ENCODE measurements at places on chromosomes 5 and 9.
A peak's percentile ranks its signal among the peaks of the same experiment; 100 is the strongest.

- DNase-seq, result no peak
Observed at GRCh38 chr9:38039907-38040682, 28.9 kb downstream of the SHB start.

DNA sequence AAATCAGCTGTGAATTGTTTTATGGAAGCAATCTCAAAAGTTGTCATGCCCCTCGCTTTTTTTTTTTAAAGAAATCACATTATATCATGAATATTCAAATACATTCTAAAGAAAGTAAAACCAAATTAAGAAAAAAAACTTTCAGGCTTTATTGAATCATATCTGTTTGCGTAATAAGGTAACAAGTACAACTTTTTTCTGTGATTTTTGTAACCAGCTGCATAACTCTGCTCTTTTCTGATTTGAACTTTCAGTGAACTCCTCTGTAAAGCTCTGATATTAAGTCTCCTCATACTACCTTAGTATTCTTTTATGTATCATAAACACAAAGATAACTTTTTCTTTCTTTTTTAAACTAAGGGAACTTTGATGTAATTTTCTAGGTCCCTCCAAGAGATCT is 65.3 kb downstream of the CWC27 start:
- DNase-seq, result no peak

DNA sequence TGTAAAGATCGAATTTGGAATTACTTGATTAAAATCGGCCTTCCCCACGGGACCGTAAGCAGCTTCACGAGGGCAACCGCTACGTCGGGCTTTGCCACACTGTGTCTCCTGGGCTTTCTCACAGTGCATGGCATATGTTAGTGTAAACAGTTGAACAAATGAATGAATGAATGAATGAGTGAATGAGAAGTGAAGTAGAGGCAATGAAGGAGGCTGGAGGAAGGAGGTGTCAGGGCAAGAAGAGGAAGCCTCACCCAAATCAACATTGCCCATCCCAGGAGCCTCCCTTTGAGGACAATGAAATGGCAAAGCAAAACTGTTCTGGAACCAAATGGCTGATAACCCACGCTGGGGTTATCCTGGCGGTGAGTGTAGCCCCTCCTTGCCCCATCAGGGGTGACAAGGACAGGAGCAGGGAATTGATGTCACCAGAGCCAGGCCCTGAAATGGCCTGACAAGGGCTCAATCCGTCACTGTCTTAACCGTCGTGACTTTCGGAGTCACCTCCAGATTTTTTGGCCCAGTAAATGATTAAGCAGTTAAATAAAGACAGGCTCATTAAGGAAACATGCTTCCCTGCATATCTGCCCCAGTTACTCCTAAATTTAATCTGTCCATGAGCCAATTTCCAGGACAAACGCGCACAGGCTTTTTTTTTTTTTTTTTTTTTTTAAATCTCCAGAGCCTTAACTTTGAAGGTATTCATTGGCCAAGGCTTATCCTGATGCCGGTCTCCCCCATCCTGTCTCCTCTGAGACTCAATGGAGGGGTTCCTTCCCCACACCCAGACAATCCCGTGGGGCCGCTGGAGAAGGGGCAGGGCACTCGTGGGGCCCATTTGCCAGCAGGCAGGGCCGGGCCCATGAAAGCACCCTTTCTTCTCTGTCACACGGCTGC is 88.4 kb upstream of the BOD1 start:
- no peak for DNase-seq

DNA sequence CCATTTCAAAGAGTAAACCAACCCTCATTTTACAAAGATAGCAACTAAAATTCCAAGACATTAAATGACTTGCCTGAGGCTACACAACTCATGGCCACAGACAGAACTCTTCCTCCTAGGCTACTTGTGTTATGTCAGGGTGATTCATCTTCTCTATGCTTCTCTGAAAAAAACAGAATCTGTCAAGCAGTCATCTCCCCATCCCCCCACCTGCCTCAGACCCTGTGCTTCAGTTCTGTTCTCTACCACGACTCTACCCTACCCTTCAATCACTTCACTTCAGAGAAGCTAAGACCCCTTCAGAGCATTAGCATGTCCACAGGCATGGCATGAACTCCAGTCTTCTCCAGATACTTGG is 277.7 kb upstream of the PTGER4 start:
- peak; percentile 50 for DNase-seq

GRCh38 chr5:159908591-159908940 is 7.7 kb upstream of the ADRA1B start:
- DNase-seq, result no peak

- no peak for DNase-seq
Observed at GRCh38 chr5:111782216-111782615, 25.2 kb upstream of the NREP start.

DNA sequence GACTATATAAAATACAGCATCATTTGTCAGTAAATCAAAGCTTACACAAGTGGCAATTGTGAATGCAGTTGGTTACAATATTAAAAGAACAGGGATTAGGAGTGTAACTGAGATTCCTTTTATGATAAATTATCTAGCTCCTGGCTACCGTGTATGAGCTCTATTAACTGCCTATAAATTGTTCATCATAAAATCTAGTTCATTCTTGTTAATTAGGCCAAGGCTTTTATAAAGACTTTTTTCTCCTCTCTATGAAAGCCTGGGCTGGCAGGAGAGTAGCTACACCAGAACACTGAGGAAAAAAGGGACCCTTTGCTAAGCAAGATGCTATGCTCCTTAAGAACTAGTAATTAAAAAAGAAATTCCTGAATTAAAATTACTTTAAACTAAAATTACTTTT is 132.4 kb upstream of the MEF2C start:
- DNase-seq, result no peak

- DNase-seq, result no peak
Observed at GRCh38 chr5:88542786-88543185, 274.1 kb upstream of the TMEM161B start.

DNA sequence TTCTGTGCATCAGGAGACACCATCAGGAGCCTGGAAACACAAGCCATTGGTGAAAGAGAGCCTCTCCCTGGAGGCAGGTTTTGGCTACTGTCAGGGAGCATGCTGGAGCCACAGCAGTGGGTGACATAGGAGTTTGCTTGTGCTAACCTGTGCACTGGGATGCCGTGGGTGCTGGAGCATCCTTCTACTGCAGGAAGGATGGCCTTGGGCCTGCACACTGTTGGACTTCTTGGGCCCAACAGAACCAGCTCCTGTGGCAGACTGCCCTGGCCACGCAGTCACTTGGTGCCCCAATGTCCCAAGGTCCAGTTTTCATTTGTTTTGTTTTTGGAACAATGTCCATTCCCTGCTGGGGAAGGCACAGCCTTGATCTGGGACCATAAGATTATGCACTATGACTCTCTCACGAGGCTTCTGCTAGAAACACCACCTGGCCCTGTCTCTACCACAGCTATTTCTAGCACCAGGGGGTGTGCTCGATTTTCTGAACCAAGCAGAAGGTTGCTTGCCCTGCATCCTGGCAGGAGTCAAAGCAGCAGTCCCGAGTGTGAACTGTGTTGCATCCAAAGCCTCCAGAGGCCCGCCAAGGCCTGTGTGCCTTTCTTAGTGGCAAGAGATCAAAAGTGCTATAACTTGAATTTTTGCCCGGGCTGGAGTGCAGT is 5.5 kb upstream of the LTC4S start:
- DNase-seq, result no peak

DNA sequence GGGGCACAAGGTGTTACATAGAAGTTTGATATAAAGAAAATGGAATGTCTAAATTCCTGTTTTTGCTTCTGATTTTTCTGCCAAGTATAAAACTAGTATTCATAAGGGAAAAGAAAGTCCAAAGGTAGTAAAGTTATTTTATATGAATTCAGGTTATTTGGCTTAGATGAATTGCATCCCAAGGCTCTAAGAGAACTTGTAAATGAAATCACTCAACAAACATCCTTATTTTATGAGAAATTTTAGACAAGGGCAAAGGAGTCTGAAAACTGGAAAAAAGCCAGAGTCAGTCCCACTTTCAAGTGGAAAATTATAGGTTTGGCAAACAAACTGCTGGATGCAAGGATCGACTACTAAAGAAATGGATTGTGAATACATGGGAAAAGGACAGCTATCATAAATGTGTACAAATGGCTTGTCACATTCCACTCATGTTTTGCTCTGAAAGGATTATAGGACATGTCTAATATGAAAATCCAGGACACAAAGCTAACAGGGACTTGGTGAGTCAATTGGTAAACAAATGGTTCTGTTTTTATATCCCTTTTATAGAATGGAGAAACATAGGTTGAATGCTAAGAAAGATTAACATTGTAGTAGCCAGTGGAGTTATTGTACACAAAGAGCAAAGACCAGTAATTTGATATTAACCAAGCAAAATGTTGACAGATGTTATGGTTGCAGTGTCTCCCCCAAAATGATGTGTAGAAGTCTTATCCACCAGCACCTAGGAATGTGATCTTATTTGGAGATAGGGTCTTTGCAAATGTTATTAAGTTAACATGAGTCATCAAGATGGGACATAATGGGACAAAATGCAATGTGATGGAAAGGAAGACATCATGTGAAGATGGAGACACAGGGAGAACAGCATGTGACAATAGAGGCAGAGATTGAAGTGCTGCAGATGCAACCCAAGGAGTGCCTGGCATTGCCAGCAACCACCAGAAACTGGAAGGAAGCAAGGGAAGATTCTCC is 495.7 kb downstream of the TLE1 start:
- DNase-seq, result no peak

DNA sequence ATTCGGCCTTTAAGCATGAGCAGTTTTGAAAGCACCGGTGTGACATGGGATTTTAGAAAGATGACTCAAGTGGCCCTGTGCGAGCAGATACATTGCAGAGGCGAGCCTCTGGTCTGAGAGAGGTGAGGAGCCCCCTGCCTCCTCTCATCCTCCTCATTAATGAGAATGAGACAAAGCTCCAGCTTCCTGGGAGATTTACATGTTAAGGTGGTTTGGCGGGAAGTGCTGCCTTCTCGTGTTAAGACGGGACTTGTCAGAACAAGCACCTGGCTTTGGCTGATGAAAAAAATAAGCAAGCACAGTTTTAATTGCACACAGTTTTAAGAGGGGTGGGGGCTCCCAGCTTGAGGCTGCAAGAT is 68.1 kb downstream of the ACTL7B start:
- no peak for DNase-seq

- DNase-seq, result no peak
Observed at GRCh38 chr5:94645053-94645452, 26.6 kb downstream of the SLF1 start.

GRCh38 chr5:107365320-107366109 is 305.2 kb downstream of the EFNA5 start:
- no peak for DNase-seq

- no peak for DNase-seq
Observed at GRCh38 chr5:84382363-84383295, 2.1 kb downstream of the EDIL3 start.

- no peak for DNase-seq
Observed at GRCh38 chr5:99030906-99031440, 102.2 kb upstream of the CHD1 start.

DNA sequence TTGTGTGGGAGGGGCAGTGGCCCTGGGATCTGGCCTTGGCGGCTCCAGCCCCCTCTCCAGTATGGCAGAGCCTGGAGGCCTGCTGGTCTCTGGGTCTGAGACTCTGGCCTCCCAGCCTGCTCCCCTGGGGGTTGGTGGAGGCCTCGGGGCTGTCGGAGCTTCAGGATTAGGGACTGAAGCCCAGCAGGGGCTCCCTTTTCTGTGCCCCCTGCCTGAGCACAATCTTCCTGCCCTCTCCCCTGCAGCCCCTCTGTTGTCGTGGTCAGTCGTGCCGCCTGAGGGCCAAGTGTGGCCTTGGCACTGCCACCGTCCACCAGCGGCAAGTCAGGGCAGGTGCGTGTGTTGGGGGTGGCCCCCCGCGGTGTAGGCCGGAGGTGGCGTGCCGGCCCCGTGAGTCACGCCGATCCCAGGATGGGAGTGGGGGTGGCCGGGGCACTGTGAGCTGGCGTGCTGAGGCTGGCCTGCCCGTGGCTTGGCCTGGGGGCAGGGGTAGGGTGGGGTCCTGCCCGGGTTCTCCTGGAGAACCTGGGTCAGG is 53.6 kb downstream of the RXRA start:
- DNase-seq, result no peak

GRCh38 chr9:15158064-15158463 is 149.0 kb downstream of the TTC39B start:
- DNase-seq, result no peak

- DNase-seq, result no peak
Observed at GRCh38 chr5:73624888-73625287, 1.1 kb upstream of the ARHGEF28 start.

- DNase-seq, result no peak
Observed at GRCh38 chr9:136015656-136016571, 54.7 kb upstream of the UBAC1 start.

- no peak for DNase-seq
Observed at GRCh38 chr5:151684690-151685361, 1.9 kb downstream of the SPARC start.

- DNase-seq, result no peak
Observed at GRCh38 chr9:123776708-123777537, 153.0 kb downstream of the DENND1A start.

DNA sequence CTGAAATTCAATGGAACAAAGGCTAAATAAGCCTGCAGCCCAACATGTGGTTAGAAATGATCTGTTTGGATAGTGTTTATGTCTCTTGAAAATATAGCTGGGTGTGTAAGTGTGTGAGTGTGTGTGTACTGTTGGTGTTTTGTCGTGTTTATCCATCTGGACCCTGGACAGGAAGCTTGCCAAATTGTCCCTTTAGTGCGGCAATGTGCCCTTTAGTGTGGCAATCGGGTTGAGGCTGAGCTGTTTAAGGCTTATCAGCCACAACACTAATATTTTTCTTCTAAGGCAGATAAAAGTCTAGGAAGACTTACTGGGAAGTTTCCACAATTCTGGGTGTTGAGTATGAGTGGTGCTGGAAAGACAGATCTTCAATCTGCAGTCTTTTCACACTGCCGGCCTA is 180.2 kb downstream of the YTHDC2 start:
- DNase-seq, result no peak

DNA sequence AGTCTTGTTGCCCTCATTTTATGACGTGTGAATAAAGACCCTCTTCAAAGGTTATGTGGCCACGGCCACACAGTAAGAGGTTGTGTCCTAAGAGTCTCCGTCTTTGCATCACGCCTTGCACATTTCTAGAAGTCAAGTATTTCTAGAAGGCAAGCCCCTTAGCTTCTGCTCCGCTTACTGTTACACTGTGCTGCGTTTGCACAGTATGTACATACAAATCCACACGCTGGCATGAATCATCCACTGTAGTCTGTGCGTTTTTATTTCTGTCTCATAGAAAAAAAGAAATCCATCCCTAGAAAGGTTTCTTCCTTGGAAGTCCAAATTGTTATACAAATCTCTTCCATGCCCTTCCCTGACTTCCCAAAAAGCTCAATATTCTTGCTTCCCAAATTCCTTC is 21.4 kb upstream of the ICE1 start:
- DNase-seq, result no peak

- no peak for DNase-seq
Observed at GRCh38 chr9:134698111-134698510, 56.5 kb downstream of the COL5A1 start.

- DNase-seq, result no peak
Observed at GRCh38 chr9:68896486-68896885, 117.4 kb downstream of the PRKACG start.

Data from activated naive CD4-positive, alpha-beta T cell treated with Interleukin-2 at 50 U/mL for 16 hours (primary cell).